ENCODE measurements at places on chromosomes 4 and X.

GRCh38 chr4:58475097-58475496 lies 1364.9 kb upstream of the IGFBP7 start:
- no peak for DNase-seq

GRCh38 chrX:54695816-54696487 lies 102.1 kb downstream of the ITIH6 start:
- DNase-seq = no peak

DNA sequence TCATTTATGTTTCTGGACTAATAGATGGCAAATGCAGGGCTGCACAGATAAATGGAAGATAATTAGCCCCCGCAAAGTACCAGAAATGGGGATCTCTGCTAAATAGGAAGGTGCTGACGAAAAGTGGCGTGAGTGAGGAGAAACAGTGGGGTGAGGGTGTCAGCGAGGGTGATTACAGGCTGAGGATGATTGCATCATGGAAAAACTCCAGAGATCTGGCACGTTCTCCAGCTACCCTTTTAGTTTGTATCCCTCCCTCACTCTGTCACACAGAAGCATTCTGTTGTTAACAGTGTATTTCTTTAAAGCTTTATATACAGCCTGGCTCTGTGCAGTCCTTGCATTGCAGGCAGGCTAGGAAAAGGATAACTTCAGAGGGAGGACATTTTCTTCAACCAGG lies 309.6 kb upstream of the DDX53 start:
- DNase-seq = no peak

- no peak for DNase-seq
Observed at GRCh38 chrX:10612215-10612614, 8.2 kb downstream of the MID1 start.

DNA sequence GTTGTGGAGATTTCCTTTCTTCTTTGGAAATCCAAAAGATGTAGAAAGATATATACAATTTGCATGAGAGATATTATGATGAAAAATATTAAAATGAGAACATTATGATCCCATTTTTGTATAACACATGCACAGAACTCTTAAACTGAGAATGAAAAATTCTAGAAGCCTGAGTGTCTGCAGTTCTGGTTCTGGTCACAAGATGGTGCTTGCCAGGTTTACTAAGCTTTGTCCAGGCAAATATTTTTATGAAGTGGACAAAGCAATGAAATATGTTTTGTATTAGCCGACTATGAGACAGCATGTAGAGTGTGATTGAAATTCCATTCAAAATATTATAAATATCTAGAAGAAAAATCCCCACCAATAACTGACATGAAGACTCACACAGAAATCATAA lies 2.2 kb downstream of the PWWP3B start:
- no peak for DNase-seq

DNA sequence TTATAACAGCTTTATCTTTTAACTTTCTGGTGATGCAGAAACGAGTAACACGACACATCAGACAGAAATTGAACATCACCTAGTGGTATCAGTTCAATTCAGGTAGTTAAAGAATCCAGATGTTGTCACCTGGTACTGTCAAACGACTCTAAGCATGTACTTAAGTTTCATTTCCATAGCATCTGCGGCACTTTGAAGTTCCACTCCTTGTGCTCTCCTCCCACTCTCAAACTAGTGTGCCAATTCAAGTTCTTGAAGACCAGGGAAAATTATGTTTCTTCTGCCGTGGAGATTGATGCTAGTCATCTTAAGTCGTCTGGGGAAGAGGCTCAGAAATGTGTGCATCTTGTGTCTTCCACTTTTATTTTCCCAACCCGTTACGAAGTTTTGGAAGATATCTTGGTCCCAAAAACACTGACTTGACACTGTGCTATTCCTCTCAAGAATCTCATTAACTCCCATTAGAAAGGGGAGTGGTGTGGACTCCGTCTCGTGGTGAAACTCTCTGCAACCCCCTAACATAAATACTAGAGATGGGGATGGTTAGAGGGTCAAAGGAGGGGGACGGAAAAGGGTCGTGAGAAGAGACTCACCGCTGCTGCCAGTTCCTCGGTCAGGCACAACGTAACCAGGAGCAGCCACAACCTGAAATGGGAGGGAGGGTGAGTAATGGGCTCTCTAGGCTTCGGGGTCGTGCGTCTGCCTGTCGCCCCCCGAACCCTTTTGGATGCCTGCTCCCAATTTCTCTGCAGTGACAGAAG lies 693 bp downstream of the COL4A6 start:
- no peak for DNase-seq

DNA sequence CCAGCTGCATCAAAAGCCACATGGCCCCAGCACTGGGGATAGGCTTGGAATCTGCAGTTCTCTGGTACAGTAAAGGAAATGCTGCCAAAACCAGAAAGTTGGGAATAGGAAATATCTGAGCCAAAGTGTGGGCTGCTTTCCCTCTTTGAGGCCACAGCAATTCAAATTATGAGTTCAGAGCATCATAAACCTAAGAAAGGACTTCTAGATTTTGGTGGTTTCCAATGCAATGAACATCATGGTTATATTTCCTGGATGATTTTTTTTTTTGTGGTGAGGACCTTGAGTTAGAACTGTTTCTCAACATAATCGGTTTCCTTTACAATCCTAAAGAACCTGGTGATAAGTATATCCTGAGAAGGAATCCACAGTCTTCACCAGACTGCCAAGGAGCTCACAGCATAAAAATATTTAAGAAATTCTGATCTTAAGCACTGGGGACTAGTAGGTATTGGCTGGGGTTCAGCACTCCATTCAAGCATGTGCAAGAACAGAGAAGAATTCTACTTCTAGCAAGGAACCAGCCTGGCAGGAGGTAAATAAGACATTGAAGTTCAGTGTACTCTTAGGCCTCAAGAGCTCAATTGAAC lies 29.8 kb upstream of the ARHGAP24 start:
- no peak for DNase-seq

GRCh38 chr4:163415668-163416067 lies 57.9 kb downstream of the TKTL2 start:
- no peak for DNase-seq

DNA sequence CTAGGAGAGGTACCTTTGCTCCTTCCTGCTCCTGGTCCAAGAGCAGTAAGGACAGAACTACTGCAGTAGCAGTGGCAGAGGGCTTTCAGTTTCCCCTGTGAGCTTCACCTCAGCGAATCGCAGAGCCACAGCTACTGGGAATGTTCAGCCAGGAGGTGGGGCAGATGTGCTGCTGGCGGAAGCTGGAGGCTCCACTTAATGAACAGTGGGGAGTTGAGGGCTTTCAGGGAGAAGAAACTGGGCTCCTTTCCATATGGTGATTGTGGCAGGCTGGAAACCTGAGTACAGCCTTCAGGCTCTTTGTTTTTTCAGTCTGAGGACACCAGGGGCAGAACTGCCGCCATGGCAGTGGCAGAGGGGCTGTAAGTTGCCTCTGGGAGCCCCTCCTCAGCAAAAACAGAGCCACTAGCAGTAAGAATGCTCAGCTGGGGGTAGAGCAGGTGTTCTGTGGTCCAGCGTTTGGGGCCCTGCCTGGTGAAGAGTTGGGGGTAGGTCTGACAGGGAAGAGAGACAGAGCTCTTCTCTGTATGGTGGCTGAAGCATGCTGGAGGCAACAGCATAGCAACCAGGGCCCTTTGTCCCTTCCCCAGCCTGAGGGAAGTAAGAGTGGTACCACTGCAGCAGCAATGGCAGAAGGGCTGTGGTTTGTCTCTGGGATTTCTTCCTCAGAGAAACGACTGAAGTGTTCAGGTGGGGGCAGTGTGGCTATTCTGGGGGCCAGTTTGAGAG lies 106.0 kb upstream of the GRXCR1 start:
- DNase-seq = no peak

DNA sequence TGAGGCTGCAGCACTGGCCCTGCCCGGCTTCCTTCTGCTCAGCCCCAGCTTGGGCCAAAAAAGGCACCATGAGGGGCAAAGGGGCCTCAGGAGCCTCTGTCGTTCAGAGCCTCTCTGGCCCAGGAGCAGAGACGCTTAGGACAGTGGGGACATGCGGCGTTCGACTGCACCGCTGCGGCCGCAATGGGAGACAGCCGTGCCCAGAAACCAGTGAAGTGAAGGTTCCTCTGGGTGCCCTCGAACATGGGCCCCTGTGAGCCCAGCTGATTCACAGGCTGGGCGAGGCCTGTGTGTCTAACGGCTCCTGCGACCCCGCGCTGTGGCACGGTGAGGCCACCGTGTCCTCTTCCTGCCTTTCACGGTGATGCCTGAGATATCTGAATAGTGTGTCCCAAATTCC lies 235.0 kb downstream of the AFAP1 start:
- DNase-seq = no peak

- no peak for DNase-seq
Observed at GRCh38 chr4:3205995-3206394, 43.0 kb upstream of the MSANTD1 start.

GRCh38 chr4:23311983-23312382 lies 577.9 kb downstream of the PPARGC1A start:
- DNase-seq = no peak

GRCh38 chr4:33107814-33108213 lies 2387.6 kb downstream of the PCDH7 start:
- no peak for DNase-seq

- DNase-seq = no peak
Observed at GRCh38 chr4:168151327-168151726, 59.0 kb downstream of the ANXA10 start.

DNA sequence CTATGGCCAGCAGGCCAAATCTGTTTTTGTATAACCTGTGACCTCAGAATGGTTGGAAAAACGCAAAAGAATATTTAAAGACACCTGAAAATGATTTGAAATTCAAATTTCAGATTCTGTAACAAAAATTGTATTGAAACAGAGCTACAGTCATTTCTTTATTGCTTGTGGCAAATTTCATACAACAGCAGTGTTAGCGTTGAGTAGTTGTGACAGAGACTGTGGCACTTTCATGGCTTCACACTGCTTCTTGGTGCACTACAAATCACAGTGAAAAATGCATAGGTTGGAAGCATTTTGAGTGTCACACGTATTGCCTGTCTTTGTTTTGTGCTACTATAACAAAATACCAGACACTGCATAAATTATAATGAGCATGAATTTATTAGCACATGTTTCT lies 12.2 kb upstream of the PARM1 start:
- no peak for DNase-seq
